ENCODE measurements at places on chromosomes 3 and 15.

DNA sequence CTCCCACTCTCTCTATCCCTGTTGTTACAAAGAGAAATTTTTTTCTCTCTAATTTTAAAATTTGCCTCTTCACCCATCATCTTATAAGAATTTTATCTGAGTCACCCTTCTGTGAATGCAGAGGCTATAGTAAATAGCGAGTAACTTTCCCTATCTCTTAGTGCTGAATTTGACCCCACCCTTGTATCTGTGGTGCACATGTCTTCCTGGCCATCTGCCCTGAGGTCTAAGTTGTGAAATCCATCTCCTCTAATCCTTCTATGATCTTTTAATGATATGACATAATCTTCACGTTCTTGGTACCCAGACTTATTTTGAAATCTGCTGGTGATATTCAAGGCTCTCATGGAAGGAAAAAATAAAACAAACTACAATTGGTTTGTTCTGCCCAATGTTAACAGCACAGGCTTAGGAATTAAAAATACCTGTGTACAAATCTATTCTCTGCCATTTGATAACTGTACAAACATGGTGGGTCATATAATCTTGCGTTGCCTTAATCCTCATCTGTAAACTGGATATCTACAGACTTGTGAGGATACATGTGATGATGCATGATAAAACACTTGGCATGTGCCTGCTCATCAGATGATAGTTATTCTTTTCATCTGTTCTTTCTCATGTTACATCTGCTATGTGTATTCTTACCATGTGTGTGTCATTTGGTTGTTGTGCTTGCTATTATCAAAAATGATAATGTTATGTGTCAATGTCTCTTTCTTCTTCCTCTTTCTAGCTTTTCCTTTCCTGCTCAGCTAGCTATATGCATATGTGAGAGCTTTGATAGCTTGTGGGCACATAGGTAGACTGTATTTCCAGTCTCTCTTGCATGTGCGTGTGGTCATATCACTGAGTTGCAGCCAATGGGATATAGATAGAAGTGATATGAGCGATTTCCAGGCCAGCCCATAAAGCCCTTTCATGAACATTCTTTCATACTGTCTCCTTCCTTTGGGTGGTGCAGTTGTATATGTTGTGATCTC is 13.7 kb upstream of the CCR3 start:
- DNase-seq = peak; percentile 89

GRCh38 chr3:44110648-44111047 is 131.0 kb upstream of the TOPAZ1 start:
- DNase-seq = no peak

DNA sequence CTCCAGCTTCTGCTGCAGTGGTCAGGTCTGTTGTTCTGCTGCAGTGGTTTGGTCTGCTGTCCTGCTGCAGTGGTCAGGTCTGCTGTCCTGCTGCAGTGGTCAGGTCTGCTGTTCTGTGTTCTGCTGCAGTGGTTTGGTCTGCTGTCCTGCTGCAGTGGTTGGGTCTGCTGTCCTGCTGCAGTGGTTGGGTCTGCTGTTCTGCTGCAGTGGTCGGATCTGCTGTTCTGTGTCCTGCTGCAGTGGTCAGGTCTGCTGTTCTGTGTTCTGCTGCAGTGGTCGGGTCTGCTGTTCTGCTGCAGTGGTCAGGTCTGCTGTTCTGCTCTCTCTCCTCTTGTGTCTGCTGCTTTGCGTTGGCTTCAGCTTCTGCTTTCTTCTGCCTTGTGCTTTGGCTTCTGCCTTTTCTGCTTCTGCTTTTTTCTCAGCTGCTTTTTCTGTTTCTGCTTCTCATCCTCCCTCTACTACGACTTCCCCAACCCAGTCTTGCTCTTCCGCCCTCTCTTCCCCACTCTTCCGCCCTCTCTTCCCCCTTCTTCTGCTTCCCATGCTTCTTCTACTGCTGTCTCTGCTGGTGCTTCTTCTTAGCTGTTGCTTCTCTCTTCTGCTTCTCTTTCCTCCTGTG is 50.7 kb downstream of the FAM43A start:
- no peak for DNase-seq

DNA sequence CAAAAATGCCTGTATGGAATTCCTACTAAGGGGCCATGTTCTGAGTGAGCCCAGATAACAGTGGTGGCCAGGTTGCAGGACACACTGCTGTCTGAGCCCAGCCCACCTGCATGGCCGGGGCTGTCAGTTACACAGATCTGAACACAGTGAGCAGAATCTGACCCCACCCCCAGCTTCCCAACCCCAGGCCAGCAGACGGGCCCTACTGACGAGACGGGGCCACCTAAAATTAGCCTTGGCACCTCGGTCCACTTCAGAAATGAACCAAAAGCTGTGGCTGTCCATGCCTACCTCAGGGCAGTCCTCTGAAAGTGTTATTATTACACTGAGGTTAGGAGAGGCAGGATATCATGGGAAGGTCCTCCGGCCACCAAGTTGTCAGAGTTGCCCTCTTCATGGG is 51.8 kb downstream of the LMCD1 start:
- DNase-seq = no peak

- no peak for DNase-seq
Measured at GRCh38 chr15:81811736-81812135, 234.1 kb downstream of the MEX3B start.

- peak; percentile 53 for DNase-seq
Measured at GRCh38 chr3:127964053-127964452, 49.0 kb downstream of the KBTBD12 start.

DNA sequence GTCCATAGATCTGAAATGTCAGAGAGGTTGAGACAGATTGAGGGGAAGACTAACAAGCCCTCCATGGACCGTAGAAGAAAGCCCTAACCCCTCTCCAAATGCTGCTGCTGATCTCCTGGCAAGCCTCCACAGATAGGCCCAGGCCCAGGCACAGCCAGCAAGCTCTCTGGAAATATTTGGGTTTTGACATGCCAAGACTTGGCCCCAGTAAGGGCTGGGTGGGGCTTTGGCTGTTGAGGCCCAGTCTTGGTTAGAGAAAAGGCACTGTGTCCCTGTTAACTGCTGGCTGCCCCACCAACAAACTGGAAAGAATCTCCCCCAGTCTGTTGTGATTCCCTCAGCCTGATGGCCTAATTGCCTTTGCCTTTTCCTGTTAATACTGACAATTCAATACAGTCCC is 208.8 kb upstream of the CTDSPL start:
- DNase-seq = no peak

DNA sequence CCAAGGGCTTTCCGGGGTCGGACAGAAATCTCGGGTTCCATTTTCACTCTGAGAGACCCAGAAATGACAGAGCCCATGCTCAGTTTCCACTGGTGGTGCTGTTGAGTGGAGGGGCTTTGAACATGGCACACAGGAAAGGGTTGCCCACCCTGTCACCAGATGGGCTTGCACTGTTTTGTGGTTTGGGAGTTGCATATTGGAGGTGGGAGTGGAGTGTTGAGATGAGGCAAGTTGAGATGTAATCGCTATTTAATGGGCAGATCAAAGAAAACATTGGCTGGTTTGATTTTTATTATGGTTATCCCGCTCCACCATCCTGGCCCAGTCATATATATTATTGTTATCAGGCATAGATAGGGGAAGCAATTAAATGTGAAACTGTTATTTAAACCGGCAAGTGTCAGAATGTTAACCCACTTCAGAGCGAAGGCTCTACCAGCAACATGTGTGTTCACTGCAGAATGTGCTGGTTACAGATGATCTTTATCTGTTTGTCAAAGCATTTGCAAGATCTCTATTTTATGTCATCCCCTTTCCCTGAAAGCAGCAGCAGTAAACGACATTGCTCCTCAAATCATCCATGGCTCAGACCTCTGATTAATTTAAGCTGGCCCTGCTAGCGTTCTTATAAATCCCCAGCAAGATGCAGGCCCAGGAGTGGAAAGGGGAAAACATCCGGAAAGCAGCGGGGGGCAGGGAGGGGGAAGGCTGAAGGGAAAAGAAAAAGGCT is 58.3 kb upstream of the TSEN2 start:
- DNase-seq = no peak

DNA sequence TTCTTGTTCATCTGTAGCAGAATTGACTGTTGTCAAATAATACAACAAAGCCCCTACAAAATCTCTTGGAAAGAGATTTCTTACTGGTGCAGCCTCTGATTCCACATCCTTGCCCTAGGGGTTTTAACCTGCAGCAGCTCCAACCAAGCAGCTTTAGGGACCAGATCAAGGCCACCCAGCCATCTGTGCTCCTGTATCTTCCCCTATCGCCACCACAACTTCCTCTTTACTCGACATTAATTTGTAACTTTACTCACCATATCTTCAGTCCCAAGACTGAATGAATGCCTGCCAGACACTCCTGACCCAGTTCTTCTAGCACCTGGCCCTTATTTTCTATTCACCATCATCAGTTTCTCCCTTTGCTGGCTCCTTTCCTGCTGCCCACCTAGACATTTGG is 156.6 kb upstream of the IL12A start:
- DNase-seq = no peak

- DNase-seq = no peak
Measured at GRCh38 chr3:127323581-127323980, 35.7 kb upstream of the PRR20G start.

DNA sequence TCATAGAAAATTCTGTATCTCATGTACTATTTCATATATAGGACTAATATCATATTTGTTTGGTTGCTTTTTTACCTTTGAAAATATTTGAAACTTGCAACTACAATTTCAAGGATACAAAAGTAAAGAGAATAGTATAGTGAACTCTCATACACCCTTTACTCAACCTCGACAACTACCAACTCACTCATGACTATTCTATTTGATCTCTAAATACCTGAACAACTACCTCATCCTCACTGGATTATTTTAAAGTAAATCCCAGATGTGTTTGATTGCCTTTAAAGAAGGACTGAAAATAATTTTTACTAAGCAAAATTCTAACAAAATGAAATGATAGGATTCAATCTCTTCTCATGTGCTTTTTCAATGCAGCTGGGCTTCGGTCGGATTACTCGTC is 12.1 kb downstream of the TMPRSS7 start:
- DNase-seq = peak; percentile 50

DNA sequence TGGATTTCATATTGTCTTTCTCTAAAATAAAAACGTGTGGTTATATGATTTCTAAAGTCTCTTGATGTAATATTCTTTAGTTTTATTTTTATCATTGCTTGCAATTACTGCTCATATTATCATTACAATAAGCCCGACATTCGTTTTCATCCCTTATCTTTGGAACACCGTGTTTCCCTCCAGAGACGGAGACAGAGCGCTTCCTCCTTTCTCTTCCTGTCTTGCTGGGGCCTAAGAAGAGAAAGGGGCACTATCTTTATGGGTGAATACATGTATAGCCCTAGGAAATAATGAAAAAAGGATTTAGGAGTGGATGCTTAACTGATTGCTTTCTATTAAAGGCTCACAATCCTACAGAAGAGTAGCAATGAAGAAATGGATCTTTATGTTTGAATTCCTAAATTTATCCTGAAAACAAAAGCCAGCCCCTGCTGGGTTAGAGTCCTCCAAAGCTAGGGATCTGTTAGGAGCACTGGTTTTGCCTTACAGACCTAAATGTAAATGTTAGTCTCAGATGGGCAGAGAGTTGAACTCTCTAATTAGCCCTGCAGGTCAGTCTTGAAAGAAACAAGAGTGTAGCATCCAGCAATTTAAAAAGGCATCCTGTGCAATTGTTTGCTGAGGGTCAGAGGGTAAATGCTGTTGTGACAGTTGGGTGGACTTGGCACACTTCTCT is 145.1 kb downstream of the TP63 start:
- DNase-seq = no peak

DNA sequence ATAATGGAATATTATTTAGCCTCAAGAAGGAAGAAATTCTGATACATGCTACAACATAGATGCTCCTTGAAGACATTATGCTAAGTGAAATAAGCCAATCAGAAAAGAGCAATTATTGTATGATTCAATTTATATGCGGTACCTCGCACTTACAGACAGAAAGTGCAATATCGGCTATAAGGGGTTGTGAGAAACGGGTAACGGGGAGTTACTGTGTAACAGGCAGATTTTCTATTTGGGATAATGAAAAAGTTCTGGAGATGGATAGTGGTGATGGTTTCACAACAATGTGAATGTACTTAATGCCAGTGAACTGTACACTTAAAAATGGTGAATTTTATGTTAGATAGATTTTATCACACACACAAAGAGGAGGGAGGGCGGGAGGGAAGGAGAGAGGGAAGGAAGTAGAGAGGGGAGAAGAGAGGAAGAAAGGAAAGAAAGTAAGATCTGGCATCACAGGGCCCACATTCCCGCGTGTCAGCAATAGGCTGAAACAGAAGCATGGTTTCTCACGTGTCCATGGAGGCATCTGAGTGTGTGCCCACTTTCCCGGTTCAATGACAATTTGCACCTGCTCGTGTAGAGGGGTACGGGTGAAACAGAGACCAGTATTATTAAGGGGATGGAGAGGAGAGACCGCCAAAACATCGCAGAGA is 700 bp upstream of the BLM start:
- DNase-seq = no peak
